ENCODE measurements at places on chromosomes 3 and 15. TPM values are rescaled to one million over a fixed set of nuclear protein-coding genes. Genes with fewer than 3 reads are reported as not detected.

Gene APH1B
- 1.7 TPM for total RNA-seq

Gene TF
- 0.03 TPM for total RNA-seq

Gene CFAP100
- total RNA-seq = 2.3 TPM

DNA sequence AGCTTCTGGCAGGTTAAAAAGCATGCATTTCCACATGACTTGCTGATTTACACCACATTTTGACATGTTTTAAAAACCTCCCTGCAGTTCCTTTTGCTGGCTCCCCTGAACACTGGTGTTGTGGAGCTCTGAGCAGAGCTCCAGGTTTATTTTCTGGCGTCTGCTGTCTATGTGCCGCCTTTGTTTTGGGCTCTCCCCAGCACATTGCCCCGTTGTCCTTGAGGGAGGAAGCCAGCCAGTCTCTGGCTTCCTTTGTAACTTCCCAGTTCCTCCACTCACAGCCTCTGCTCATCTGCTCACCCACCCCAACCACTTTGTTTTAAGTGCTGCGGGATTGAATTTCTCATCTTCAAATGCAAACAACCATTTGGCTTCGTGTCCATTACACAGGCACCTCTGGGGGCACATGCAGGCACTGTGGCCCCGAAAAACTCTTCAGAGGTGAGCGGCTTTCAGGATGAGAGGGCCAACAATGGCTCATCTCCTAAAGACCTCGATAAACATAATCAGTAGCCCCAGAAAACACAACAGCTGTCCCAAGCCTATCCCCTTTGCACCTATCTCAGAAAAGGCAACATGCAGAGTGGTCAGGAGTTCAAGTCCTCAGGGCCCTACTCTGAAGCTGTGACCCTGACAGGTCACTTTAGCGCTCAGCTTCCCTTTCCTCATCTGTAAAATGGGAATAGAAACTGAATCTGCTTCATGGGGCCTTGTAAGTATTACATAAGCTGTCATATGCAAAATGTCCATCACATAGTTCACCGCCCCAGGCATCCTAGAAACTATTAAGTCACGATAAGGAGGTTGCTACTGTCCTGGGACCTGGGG lies 1.3 kb upstream of the MEF2A start:
- DNase-seq = peak; percentile 30

GRCh38 chr3:87771337-87772192 lies 287.2 kb downstream of the CGGBP1 start:
- DNase-seq = peak; percentile 5

- DNase-seq = no peak
Observed at GRCh38 chr3:108468577-108468976, 41.8 kb downstream of the MYH15 start.

DNA sequence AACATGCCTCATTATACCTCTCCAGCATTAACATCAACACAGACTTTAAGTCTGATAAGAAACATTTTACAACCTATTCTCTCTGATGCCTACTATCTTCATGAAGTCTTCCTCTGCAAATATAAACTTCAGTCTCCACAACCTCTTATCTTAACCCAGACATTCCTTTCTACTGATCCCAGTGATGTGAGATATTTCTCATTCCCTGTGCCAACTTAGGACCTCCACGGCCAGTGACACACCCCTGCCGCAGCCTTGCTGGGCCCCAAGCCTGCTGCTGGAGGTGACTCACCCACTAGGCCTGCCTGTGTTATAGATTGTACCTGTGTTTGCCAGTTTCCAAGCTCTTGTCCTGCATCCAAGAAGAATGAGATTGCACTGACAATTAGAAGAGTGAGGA lies 734.5 kb upstream of the CADM2 start:
- no peak for DNase-seq

DNA sequence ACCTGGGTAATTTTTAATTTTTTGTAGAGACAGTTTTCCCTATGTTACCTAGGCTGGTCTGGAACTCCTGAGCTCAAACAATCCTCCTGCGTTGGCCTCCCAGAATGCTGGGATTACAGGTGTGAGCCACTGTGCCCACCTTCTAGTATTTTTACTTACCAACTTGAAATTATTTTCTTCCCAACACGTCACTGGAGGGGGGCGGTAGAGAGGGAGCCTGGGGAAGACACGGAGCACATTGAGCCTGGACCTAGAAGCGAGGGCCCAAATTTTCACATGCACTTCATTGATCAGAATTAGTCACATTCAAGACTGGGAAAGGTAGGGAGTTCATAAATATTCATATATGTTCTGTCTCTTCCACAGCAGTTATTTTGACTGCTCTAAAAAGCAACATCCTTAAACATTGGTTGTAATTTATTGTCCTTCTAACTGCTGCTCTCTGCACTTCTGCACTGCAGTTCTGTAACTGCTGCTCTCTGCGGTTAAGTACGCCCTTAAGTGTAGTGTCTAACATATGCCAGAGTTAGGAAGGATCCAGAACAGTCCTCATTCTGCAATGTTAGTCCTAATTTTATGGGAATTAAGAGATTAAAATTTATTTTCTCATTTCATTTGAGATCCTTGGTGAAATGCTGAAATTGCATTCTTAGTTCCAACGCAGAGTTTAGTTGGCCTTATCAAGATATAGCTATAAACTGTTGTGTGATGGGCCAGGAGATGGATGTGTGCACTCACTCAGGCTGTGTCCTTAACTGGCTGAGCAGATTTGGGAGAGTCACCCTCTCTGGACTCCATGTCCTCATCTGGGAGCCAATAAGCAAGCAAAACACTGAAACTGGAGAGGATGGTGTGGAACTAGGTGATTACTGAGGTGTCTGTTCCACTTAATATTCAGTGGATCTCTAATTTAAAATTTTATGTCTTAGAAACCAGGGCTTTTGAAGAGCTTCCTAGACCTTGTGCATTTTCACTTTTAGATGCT lies 98.2 kb downstream of the STRIT1 start:
- DNase-seq = no peak

DNA sequence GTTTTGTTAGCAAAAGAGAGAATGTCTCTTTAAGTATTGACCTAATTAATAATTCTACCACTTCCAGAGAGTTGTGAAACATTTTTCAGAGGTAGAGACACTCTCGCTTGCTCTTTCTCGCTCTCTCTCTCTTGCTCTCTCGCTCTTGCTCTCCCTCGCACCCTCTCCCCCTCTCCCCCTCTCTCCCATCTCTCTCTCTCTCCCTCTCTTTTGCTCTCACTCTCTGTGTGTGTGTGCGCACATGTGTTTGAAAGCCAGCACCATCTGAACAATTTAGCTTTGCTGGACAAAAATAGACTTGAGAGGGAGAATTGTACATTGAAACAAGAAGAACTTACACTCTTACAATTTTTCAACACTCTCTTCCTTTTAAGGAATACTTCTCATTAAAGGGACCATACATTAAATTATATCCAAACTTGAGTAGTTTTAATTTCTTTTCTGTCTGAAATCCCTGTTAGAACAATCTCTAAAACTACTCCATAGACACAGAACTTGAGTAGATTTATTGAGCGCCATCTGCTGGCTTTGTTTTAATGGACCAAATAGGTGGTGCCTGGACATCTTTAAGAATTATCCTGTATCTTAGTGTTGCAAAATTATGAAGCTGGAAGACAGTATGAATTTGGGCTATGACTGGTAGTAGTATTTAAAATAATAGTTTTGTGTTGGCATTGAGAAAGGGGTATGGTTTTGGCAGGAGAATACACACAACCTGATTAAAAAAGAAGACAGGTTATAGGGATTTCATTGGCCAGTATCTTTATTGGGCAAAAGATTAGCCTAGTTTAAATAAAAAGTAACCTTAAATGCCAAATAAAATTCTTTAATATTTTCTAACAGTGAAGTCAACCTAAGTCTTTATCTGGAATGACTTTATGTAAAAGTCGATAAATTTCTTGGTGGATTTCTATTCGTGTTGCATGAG lies 124.6 kb downstream of the AKAP13 start:
- peak; percentile 92 for DNase-seq

GRCh38 chr15:68553994-68554720 lies 24.6 kb upstream of the CORO2B start:
- DNase-seq = peak; percentile 86

DNA sequence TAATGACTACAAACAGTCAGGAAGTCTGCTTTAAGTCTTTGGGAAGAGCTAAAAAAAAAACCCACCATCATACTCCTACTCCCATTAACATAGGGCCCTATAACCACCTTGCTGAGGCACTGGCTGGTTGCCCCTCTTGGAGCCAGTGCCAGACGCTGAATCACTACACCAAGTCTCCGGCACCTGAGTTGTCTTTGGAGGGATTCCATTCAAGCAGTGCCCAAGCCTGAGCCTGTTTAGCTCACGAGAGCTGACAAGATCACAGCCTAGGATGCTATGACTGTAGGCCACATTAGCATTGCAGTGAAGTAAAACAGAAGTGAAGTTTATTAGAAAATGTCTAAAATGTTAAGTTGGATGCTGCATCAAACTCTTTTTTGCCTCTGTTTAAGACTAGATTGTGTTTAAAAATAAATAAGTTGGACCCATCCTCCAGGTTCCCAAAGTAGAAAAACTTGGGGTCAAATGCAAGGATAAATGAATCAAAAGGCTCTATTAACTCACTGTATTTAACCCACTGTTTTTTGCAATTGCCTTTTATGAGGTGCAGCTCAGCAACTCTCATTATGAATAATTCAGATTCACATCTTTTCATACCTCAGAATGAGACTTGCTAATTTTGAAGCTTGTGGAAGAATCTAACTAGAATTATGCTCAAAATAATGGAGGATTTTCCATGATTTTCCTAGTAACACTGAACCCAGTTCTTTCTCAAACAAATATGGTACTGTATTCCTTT lies 461.9 kb downstream of the FOXP1 start:
- no peak for DNase-seq

DNA sequence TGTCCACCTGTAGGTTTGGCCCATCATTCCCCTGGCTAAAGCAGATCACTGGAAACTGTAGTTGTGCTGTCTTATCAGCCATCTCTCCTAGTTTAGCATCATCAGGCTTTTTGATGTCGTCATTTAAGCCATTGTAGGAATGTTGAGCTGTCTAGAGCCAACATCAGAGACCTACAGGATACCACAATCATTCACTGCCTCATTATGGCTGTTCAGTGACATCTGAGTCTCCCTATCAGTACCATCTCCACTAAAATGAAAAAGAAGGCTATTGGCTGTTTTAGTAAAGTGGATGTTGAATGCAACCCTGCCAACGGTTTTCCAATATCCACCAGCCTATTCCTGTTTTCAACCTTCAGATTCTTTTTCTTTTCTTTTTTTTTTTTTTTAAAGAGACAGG lies 29.2 kb downstream of the RLBP1 start:
- DNase-seq = no peak

- DNase-seq = no peak
Observed at GRCh38 chr3:183038757-183039156, 58.4 kb upstream of the DCUN1D1 start.

Data from HT-29 (cell line).